CD4-positive, alpha-beta T cell treated with Interleukin-6 at 100 ng/mL for 8 hours (primary cell): ENCODE measurements at places on chromosomes 6 and 20.
A peak's percentile ranks its signal among the peaks of the same experiment; 100 is the strongest.

- no peak for DNase-seq
Measured at GRCh38 chr6:131958095-131958494, 6.9 kb upstream of the CCN2 start.

DNA sequence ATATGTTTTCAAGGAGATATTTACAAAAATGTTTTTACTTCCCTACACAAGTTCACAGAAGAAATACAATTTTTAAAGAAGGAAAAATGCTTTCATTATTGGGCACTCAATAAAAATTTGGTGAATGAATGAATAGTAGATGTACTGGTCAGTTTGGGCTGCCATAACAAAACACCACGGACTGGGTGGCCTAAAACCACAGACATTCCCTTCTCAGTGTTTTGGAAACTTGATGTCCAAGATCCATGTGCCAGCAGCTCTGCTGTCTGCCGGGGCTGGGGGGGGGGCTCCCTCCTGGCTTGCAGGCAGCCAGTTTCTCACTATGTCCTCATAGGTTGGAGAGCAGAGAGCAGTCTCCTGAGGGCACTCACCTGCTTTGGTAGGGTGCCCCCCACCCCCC is 62.0 kb downstream of the FAM120B start:
- no peak for DNase-seq

DNA sequence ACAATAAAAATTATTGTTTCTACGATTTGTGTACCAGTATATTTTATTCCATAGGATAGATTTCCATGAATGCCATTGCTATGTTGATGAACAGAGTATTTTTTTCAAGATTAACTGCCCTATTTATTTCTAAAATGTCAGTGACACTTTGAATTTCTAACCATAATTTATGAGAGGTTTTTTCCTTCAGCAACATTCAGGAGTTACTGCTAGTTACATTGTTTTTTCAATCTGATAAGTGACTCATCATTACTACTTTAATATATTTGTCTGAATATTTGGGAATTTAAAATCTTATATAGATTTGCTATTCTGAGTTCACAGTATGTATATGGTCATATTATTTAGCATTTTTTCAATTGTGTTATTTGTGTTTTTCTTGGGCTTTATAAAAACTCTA is 6.0 kb upstream of the OR2B6 start:
- no peak for DNase-seq

- DNase-seq: no peak
Measured at GRCh38 chr6:15653581-15653980, 9.2 kb downstream of the DTNBP1 start.

GRCh38 chr20:53622247-53623133 is 28.9 kb upstream of the ZNF217 start:
- no peak for DNase-seq

GRCh38 chr6:131651782-131652181 is 14.7 kb downstream of the ENPP3 start:
- DNase-seq: no peak

- DNase-seq: no peak
Measured at GRCh38 chr6:112923940-112924587, 576.9 kb downstream of the RFPL4B start.

GRCh38 chr20:61252601-61253263 is 671 bp downstream of the CDH4 start:
- no peak for DNase-seq

DNA sequence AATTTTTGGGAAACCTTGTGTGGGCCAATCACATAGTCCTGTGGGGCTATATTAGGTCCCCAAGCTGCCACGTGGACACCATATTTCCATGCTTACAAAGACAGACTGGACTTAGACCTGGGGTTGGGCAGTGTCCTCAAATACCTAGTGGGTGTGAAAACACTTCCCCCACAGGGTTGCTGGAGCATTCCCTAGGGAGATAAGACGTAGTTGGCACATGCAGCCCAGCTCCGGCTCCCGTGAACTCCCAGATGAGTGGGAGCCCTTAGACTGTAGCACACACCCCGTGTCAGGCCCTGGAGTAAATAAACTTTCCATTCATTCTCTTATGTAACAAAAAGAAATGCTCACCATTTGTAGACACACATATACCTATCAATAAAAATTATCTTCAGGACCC is 14.2 kb downstream of the KCNG1 start:
- no peak for DNase-seq

DNA sequence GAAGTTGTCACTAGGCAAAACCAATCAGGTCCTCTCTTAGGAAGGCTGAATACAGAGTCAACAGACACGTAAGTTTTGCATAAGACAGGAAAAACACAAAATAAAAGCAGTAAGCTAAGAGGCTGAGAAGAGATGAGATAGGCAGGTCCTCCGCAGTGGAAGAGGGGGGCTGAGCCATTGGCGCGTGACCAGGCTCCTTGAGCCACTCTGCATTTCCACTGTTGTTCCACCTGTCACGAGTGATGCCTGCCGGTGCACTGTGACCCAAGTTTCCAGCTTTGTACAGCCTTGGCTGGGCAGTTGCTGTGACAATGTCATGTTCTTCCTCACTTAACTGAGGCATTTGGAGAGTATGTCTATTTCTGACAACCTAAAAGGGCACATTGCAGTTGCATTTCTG is 58.6 kb downstream of the NUDT3 start:
- DNase-seq: no peak

GRCh38 chr6:42446370-42446769 is 5.4 kb downstream of the TRERF1 start:
- no peak for DNase-seq

DNA sequence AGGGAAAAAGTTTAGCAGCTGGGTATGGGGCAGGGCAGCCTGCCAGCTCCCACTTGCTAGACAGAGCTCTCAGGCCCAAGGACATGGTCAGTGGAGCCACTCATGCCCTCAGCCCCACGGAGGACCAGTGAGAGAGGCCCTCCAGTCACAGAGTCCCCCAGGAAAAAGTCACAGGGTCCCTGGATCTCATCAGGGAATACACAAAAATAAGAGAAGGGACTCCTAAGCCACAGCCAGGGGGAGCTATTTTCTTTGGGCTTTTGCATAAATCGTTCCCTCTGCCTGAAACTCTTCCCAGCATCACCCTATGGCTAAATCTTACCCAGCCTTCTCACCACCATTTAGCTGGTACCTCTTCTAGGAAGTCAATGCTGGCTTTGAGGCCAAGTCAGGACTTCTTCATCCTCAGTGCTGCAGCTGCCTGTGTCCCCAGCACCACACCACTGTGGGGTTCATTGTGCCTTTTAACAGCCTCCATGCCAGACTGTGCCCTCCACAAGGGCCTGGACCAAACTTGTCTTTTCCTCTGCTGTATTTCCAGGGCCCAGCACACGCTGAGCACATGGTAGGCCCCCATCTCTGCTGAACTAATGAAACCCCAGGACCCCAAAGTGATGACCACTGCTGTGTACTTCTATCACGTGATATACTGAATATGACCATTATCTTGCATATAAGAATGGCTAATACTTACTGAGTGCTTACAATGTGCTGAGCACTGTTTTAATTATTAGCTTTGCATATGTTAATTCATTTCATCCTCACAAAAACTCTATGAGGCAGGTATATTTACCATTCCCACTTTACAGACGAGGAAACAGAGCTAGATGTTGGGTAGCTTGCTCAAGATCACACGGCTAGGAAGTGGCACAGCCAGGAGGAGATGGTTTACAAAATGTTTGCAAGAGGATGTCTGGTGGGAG is 2.0 kb downstream of the ZNF335 start:
- peak; percentile 25 for DNase-seq

- DNase-seq: no peak
Measured at GRCh38 chr6:50868466-50868865, 49.8 kb downstream of the TFAP2B start.

DNA sequence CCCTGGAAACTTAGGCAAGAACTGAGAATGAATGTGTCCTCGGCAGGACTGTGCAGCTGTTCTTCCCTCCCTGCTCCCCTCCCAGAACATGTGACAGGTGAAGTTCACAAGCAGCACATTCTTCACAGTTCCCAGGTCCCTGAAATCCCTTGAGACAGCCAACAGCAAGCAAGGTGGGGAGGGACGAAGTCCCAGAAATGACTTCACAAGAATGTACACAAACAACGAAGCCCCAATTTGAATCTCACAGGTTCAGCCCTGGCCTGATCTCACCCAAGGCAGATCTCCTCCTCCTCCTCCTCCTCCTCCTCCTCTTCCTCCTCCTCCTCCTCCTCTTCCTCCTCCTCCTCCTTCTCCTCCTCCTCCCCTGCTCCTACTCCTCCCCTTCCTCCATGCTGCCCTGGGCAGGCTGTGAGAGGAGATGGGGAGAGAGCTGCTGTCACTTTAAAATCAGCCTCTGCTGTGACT is 32.4 kb downstream of the WRNIP1 start:
- no peak for DNase-seq

GRCh38 chr6:28729501-28730402 is 194.0 kb downstream of the TRIM27 start:
- no peak for DNase-seq

- no peak for DNase-seq
Measured at GRCh38 chr6:105401247-105402089, 1.4 kb downstream of the PREP start.

DNA sequence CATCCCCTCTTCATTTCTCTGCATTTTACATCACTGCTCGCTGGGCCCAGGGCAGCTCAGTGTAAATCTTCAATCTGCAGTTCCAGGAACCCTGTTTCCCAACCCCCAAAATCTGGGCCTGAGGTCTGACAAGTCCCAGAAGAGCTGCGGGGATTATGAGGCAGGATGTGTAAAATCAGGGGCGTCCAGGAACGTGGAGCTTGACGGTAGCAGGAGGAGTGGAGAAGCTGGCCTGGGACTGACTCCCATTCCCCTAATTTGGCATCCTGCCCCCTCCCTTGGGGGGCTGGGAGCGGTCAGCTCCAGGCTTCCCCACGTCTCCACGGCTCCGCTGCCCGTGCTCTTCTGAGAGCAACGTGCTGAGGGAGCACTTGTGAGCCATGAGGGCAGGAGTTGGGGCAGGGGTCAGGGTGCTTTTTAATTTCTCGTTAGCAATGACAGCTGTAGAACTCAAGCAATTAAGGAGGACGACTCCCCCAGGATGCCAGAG is 23.4 kb upstream of the VEGFA start:
- DNase-seq: no peak

DNA sequence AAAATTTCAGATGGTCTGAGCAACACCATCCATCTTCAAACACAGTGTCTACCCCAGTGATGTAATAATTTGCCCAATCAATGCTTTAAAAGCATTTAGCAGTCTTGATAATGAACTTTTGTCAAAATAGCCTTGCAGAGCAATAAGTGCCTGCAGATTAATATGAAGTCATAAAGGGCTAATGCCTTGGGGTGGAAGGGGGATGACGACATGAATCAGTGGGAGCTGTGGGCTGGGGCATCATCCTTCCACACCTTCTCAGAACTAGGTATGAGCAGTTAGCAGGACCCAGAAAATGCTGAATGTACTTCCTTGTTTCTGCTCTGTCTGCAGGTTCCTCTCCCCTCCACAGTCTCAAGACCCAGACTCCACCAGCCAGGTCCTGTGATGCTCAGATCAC is 166.2 kb upstream of the MAFB start:
- no peak for DNase-seq

- DNase-seq: no peak
Measured at GRCh38 chr20:59082077-59082740, 39.6 kb upstream of the PRELID3B start.

- no peak for DNase-seq
Measured at GRCh38 chr20:55269913-55270312, 735.4 kb downstream of the CBLN4 start.

DNA sequence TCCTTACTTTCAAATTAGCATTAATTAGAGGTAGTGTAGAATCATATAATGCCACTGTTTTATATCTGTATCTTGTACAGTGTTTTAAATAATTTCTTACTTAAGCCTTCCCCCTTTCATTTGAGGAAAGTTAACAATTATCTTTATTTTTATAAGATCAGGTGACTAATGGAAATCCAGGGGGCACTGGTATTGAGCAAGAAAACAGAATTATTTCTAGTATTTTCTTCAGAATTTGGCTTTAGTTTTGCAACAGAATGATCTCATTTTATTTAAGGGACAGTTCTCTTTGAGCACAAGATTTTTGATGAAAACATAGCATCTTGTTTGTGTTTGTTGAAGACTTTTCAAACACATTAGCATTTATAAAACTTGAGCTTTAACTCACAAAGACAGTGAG is 55.9 kb downstream of the RNF217 start:
- no peak for DNase-seq

- DNase-seq: no peak
Measured at GRCh38 chr6:71721642-71722041, 164.7 kb upstream of the RIMS1 start.

DNA sequence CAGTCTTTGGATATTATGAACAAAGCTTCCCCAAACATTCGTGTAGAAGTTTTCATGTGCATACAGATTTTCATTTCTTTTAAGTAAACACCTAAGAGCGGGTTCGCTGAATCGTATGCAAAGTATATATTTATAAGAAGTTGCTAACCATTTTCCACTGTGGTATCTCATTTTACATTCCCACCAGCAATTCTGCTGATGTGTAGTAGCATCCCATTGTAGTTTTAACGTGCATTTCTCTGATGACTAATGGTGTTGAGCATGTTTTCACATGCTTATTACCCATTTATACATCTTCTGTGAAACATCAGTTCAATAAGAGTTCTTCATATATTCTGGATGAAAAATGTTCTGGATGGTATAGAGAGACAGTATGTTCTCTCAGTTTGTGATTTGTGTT is 97.4 kb downstream of the IYD start:
- no peak for DNase-seq

- no peak for DNase-seq
Measured at GRCh38 chr6:28856620-28857005, 67.2 kb downstream of the TRIM27 start.
